ENCODE measurements at places on chromosomes 13 and 19. TPM values are rescaled to one million over a fixed set of nuclear protein-coding genes. Genes with fewer than 3 reads are reported as not detected.

The FRY gene
- 32.3 TPM for total RNA-seq

The ZNF723 gene
- not detected for total RNA-seq

The C19orf85 gene
- not detected for total RNA-seq

The PTGER1 gene
- 5.6 TPM for total RNA-seq

The DIRAS1 gene
- total RNA-seq: 0.59 TPM

The SLC25A41 gene
- total RNA-seq: not detected

The LAIR1 gene
- total RNA-seq: not detected

The ERFL gene
- total RNA-seq: not detected

The MAP1S gene
- total RNA-seq: 11.3 TPM

The YJEFN3 gene
- 0.89 TPM for total RNA-seq

The TEKTIP1 gene
- not detected for total RNA-seq

The MCEMP1 gene
- not detected for total RNA-seq

The CEACAM21 gene
- not detected for total RNA-seq

The SLC10A2 gene
- not detected for total RNA-seq

The CEACAM1 gene
- total RNA-seq: not detected

The NLRP7 gene
- not detected for total RNA-seq

The MATK gene
- total RNA-seq: not detected

The CYP4F12 gene
- not detected for total RNA-seq

The ZNF578 gene
- 9.5 TPM for total RNA-seq

The MISP gene
- not detected for total RNA-seq

The KLK7 gene
- total RNA-seq: not detected

The CEBPA gene
- total RNA-seq: 0.14 TPM

The KLK12 gene
- total RNA-seq: not detected

The WDR88 gene
- total RNA-seq: not detected

The ZNF260 gene
- 14.2 TPM for total RNA-seq

The PSG6 gene
- not detected for total RNA-seq

The HPN gene
- not detected for total RNA-seq

The TUBA3C gene
- total RNA-seq: not detected

The RNU6-9 gene
- not detected for total RNA-seq

The FAM124A gene
- 1.2 TPM for total RNA-seq

The CERS1 gene
- total RNA-seq: 2.7 TPM

The ZNF208 gene
- not detected for total RNA-seq

The CYP2A6 gene
- total RNA-seq: 0.30 TPM

Measured in smooth muscle cell of the umbilical artery (primary cell).